ENCODE measurements at places on chromosomes 7 and 10. TPM values are rescaled to one million over a fixed set of nuclear protein-coding genes. Genes with fewer than 3 reads are reported as not detected.

The TSPAN12 gene
- 16.2 TPM for total RNA-seq

The KCNIP2 gene
- 3.0 TPM for total RNA-seq

The NPC1L1 gene
- 0.11 TPM for total RNA-seq

The SH2D4B gene
- total RNA-seq: 0.40 TPM

GRCh38 chr7:154774303-154774969 is 228.5 kb downstream of the PAXIP1 start:
- H3K36me3 ChIP-seq: no peaks in the 10 kb centered on the region
- H3K27me3 ChIP-seq: no peaks in the 10 kb centered on the region

- H3K27ac ChIP-seq: no peak overlapping the region
- no peaks in the 10 kb centered on the region for H3K27me3 ChIP-seq
- H3K4me1 ChIP-seq: no peaks in the 10 kb centered on the region
Measured at GRCh38 chr7:128150223-128150865, 90.7 kb upstream of the LEP start.

- DNase-seq: no peak
- no peak overlapping the region for H3K4me3 ChIP-seq
- no peak overlapping the region for H3K27ac ChIP-seq
- H3K27me3 ChIP-seq: no peaks in the 10 kb centered on the region
Measured at GRCh38 chr7:124881981-124882380, 47.6 kb downstream of the POT1 start.

DNA sequence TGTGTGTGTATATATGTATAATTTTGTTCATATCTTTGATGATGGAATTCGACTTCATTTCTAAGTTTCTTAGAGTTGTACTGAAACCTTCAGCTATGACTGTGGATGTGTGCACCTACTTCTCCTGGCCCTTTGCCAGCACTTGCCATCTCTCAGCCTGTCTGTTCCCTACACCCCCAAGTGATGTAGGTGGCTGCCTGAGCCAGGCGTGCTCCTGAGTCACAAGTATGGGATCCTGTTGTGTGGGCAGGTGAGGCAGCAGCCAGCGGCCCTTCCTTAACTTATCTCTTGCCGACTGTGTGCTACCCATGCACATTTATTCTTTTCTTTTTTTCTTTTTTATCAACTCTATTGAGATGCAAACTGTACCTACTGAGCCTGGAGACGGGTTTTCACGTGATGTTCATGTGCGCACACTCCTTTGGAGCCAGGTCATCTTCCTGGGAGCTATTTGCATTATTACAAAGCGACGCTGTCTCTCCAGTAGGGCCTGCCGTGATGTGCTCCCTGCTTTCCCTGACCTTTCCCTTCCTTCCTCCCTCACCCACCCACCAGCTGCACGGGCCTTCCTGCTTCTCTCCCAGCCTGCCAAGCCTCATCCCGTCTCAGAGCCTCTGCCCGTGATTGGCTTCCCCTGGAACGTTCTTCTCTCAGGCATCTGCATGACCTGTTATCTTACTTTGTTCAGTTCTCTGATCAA is 31.3 kb upstream of the GALNT11 start:
- no peak overlapping the region for H3K4me3 ChIP-seq
- no peaks in the 10 kb centered on the region for H3K27me3 ChIP-seq
- no peaks in the 10 kb centered on the region for H3K4me1 ChIP-seq
- H3K27ac ChIP-seq: no peak overlapping the region

- no peak for DNase-seq
- no peaks in the 10 kb centered on the region for H3K36me3 ChIP-seq
- no peaks in the 10 kb centered on the region for H3K4me1 ChIP-seq
- no peak overlapping the region for H3K4me3 ChIP-seq
Measured at GRCh38 chr10:127462643-127463295, 86.3 kb upstream of the NPS start.

DNA sequence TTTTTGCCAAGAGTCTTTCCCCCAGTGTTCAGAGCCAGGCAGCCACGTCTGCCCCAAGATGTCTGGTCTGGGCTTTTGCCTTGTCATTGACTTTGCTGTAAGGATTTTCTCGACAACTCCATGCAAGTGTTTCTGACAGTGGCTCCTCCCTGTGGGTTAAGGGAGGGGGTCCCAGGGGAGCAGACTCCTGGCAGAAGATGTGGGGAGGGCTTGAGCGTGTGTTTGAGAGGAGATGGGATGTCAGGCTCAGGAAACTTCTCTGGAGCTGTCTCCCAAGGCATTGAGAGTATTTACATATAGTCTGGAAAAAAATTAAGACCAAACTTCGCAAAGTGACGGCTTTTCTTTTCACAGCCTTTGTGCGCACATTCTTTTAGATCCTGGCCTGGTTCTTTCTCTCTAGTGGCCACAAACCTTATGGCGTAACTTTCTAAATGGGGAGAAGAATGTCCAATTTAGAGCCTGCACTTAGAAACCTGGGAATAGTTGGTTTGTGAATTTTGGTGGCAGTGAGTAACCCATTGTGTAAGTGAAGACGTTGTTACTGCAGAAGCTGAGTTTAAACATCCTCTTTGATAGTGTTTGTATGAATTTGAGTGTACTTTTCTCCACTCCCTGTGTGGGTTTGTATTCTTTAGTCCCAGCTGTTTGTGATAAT is 201.5 kb downstream of the LRMDA start:
- H3K4me1 ChIP-seq: no peaks in the 10 kb centered on the region
- H3K27me3 ChIP-seq: no peaks in the 10 kb centered on the region
- no peak overlapping the region for H3K27ac ChIP-seq
- DNase-seq: no peak
- H3K4me3 ChIP-seq: no peak overlapping the region
